ENCODE measurements at places on chromosomes 2 and 18. TPM values are rescaled to one million over a fixed set of nuclear protein-coding genes. Genes with fewer than 3 reads are reported as not detected.
A peak's percentile ranks its signal among the peaks of the same experiment; 100 is the strongest.

The HOXD1 gene
- not detected for total RNA-seq

The CBLN2 gene
- total RNA-seq = not detected

The LBX2 gene
- total RNA-seq = not detected

The KIF1A gene
- total RNA-seq = not detected

- DNase-seq = no peak
- no peaks in the 10 kb centered on the region for H3K27me3 ChIP-seq
- H3K36me3 ChIP-seq = no peaks in the 10 kb centered on the region
Observed at GRCh38 chr2:39689272-39689841, 23.6 kb downstream of the TMEM178A start.

DNA sequence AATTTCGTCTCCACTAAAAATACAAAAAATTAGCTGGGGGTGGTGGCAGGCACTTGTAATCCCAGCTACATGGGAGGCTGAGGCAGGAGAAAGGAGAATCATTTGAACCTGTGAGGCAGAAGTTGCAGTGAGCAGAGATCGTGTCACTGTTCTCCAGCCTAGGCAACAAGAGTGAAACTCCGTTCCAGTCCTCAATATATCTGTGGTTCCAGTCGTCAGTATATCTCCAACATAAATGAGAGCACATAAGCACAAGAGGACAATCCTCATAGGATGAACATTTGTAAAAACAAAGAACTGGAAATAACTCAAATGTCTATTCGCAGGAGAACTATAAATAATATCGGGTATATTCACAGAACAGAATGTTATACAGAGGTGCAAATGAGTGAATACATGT is 13.1 kb upstream of the PLEK start:
- H3K36me3 ChIP-seq = no peaks in the 10 kb centered on the region
- no peak for DNase-seq
- H3K27me3 ChIP-seq = no peaks in the 10 kb centered on the region
- H3K4me3 ChIP-seq = no peak overlapping the region
- H3K27ac ChIP-seq = no peak overlapping the region

GRCh38 chr18:2917259-2918047 is 70.6 kb downstream of the EMILIN2 start:
- H3K4me3 ChIP-seq = no peak overlapping the region
- no peak for DNase-seq
- H3K27me3 ChIP-seq = no peaks in the 10 kb centered on the region
- H3K27ac ChIP-seq = peak overlapping the region; percentile 30
- H3K4me1 ChIP-seq = no peaks in the 10 kb centered on the region
- peaks cover 20% of the 10 kb centered on the region for H3K36me3 ChIP-seq

GRCh38 chr2:13524492-13524891 is 807.8 kb downstream of the TRIB2 start:
- DNase-seq = no peak
- no peak overlapping the region for H3K27ac ChIP-seq
- no peaks in the 10 kb centered on the region for H3K27me3 ChIP-seq
- no peak overlapping the region for H3K4me3 ChIP-seq
- no peaks in the 10 kb centered on the region for H3K4me1 ChIP-seq

GRCh38 chr2:240169486-240170353 is 29.3 kb upstream of the OTOS start:
- DNase-seq = no peak
- no peak overlapping the region for H3K27ac ChIP-seq
- H3K36me3 ChIP-seq = no peaks in the 10 kb centered on the region
- H3K4me1 ChIP-seq = no peaks in the 10 kb centered on the region
- no peak overlapping the region for H3K4me3 ChIP-seq

- H3K27me3 ChIP-seq = no peaks in the 10 kb centered on the region
- H3K27ac ChIP-seq = peak overlapping the region; percentile 80
- H3K4me1 ChIP-seq = peaks cover 48% of the 10 kb centered on the region
- H3K4me3 ChIP-seq = peak overlapping the region; percentile 24
Observed at GRCh38 chr2:105744091-105744908, 412 bp upstream of the NCK2 start.

GRCh38 chr2:38659115-38659514 is 6.8 kb upstream of the GALM start:
- H3K27ac ChIP-seq = no peak overlapping the region
- no peaks in the 10 kb centered on the region for H3K36me3 ChIP-seq
- H3K4me3 ChIP-seq = no peak overlapping the region
- peaks cover 23% of the 10 kb centered on the region for H3K4me1 ChIP-seq
- DNase-seq = no peak

- DNase-seq = no peak
- H3K4me1 ChIP-seq = peaks cover 2% of the 10 kb centered on the region
- no peaks in the 10 kb centered on the region for H3K27me3 ChIP-seq
- H3K4me3 ChIP-seq = no peak overlapping the region
- H3K36me3 ChIP-seq = no peaks in the 10 kb centered on the region
Observed at GRCh38 chr2:237597196-237598145, 6.9 kb upstream of the RAB17 start.

DNA sequence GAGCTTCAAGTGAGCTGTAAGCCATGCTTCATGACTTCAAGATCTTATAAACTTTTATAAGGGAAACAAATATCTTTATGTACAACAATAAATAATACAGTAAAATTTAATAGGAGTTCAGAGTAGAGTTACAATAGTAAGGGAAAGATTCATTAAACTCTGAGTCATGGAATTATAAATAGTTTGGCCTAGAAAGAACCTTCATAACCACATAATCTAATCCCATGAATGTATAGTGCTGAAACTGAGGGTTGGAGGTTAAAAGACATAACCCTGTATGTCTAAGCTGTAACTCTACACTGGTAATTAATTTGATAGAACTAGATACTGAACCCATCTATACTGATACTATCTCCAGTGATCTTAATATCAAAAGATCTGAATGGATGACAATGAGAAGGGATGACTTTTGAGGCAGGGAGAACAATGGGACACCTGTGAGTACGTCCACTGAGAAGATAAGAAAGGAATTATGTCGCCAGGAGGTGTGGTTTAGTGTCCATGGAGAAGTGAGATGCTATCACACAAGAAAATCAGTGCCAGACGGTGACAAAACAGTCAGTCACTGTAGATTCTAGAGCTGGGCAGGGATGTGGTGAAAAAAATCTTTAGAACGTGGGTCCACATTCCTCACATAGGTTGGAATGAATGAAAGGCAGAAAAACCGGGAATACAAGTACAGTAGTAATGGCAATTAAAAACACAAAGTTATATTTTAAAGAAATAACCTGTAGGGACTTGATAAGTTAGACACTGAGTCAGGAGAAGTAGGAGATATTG is 1.1 kb downstream of the IL1F10 start:
- no peak overlapping the region for H3K4me3 ChIP-seq
- no peaks in the 10 kb centered on the region for H3K27me3 ChIP-seq
- no peaks in the 10 kb centered on the region for H3K36me3 ChIP-seq
- H3K4me1 ChIP-seq = no peaks in the 10 kb centered on the region
- no peak for DNase-seq

DNA sequence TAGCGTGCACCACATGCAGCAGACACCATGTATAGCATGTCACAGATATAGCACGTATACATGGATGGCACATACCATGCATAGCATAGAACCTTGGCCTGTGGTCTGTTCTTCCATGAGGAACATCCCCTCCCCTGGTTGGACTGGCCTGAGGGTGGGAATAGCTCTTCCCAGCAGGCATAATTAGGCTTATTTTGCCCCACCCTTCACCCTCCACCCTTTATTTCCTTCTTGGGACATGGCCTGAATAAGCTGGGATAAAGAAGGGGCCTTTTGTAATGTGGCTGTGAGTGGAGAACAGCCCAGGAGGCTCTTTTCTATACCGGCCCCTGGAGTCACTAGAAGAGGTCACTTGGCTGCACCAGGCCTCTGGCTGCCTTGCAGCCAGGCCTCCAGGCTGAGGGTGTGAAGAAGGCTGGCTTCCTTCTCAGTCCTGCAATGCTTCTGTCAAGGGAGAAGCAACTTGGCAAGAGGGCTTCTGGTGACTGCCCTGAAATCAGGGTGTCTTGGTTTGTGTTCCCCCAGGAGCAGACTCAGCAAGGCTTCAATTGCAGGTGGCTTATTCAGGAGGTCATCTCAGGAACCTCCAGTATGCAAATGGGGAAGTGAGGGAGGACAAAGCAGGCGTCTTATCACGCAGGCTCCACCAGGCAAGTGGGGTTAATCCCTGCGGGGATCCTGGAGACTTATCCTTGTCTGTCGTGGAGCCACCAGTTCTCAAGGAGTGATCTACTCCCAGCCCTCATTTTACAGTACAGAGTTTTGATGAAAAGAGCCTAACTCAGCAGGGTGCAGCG is 68.2 kb downstream of the HS6ST1 start:
- no peak for DNase-seq
- no peaks in the 10 kb centered on the region for H3K27me3 ChIP-seq
- no peak overlapping the region for H3K27ac ChIP-seq
- no peak overlapping the region for H3K4me3 ChIP-seq
- H3K36me3 ChIP-seq = no peaks in the 10 kb centered on the region
- H3K4me1 ChIP-seq = no peaks in the 10 kb centered on the region

DNA sequence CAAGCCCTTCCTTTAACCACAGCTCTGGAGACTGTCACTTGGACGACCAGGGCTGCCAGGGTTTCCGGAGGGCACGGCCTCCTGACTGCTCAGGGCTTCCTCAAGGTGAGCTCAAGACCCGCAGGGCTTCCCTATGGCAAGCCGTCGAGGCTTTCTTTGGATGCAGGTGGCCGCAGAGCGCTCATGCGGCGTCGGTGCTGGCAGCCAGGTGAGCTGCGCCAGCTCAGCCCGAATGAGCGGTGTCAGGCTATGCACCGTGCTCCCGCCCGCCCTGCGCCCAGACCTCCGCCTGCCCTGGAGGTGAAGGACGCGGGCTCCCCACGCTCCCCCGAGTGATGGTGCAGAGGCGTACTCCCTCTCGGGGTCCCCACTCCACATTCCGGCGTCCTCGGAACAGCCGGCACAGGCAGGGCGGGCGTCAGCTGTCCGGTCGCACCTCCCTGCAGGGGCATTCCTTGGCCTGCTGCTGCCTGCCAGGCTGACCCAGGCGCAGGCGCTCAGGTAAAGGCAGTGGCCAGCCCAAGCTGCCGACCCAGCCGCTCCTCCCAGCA is 20.8 kb upstream of the TUBB6 start:
- no peak overlapping the region for H3K27ac ChIP-seq
- H3K36me3 ChIP-seq = no peaks in the 10 kb centered on the region
- H3K27me3 ChIP-seq = no peaks in the 10 kb centered on the region
- H3K4me1 ChIP-seq = no peaks in the 10 kb centered on the region
- no peak for DNase-seq

DNA sequence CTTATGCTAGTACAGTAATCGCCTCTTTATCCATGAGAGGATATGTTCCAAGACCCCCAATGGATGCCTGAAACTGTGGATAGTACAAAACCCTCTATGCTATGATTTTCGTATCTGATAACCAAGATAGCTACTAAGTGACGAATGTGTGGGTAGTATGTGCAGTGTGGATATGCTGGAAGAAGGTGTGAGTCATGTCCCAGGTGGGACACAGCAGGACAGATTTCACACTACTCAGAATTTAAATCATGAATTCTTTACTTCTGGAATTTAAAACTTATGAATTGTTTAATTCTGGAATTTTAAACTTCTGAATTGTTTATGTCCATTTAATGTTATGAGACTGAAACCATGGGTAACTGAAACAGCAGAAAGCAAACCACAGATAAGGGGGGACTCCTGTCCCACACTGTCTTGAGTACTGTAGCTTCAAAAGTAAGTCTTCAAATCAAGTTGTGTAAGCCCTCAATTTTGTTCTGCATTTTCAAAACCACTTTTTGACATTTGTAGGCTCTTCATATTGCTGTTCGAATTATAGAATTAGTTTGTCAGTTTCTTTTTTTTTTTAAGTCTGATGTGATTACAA is 116.0 kb downstream of the LTBP1 start:
- H3K27ac ChIP-seq = no peak overlapping the region
- H3K27me3 ChIP-seq = no peaks in the 10 kb centered on the region
- DNase-seq = no peak
- H3K36me3 ChIP-seq = no peaks in the 10 kb centered on the region

DNA sequence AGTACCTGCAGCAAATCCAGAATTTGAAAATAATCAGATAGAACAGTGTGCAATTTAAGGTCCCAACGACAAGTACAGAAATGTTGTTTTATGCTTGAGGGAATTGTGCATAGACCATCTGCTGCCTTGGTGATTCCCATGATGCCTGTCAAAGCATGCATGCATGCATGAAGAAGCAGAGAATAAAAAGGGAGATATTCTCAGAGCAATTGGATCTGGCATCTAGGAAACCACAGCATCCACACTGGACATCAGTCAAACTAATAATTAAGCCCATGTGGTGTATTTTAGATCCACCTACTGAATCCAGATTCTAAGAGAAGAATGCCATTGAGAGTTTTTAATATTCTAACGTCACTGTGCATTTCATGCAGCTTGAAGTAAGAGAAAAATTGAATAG is 361.2 kb downstream of the FSIP2 start:
- H3K27ac ChIP-seq = no peak overlapping the region
- no peaks in the 10 kb centered on the region for H3K27me3 ChIP-seq
- no peaks in the 10 kb centered on the region for H3K4me1 ChIP-seq
- H3K4me3 ChIP-seq = no peak overlapping the region
- no peak for DNase-seq

GRCh38 chr2:54382601-54383000 is 73.5 kb upstream of the SPTBN1 start:
- H3K27ac ChIP-seq = no peak overlapping the region
- DNase-seq = no peak
- no peaks in the 10 kb centered on the region for H3K4me1 ChIP-seq
- no peak overlapping the region for H3K4me3 ChIP-seq

DNA sequence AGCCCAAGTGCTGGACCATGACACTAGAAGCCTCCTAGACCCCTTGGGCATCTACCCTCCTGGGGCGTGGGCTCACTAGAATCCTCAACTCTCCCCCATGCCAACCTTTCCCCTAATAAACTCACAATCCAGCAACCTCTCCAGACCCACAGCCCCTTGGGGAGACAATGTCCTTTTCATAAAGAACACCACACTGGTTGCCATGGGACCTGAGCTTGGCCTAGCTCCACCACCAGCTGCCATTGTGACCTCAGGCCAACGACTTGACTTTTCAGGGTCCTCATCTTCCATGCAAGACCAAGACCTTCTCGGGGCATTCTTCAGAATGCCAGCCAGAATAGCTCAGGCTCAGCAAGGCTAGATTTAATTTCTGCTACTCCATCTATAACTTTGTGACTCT is 128.1 kb upstream of the NPAS2 start:
- H3K4me3 ChIP-seq = no peak overlapping the region
- no peaks in the 10 kb centered on the region for H3K27me3 ChIP-seq
- H3K4me1 ChIP-seq = no peaks in the 10 kb centered on the region
- no peak for DNase-seq
- H3K27ac ChIP-seq = no peak overlapping the region

DNA sequence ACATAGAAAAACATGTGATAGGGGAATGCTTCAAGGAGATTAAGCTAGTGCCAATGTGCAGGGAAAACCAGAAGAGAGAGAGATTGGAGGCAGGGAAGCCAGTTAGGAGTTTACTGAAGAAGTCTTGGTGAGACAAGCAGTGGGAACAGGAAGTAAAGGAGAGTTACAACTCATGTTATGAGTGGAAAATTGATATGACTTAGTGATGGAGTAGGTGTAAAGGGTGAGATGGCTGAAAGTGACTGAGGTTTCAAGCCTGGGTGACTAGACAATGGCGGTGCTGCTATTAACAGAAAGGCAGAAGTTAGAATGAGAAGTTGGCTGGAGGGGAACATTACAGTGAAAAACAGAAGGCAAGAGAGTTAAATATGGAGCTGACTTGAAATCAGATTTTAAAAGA is 16.5 kb downstream of the DOK1 start:
- no peak overlapping the region for H3K27ac ChIP-seq
- no peaks in the 10 kb centered on the region for H3K36me3 ChIP-seq
- no peak overlapping the region for H3K4me3 ChIP-seq
- H3K27me3 ChIP-seq = no peaks in the 10 kb centered on the region
- H3K4me1 ChIP-seq = no peaks in the 10 kb centered on the region
- DNase-seq = no peak

GRCh38 chr2:45786836-45787357 is 135.4 kb downstream of the PRKCE start:
- no peaks in the 10 kb centered on the region for H3K4me1 ChIP-seq
- H3K27ac ChIP-seq = no peak overlapping the region
- DNase-seq = no peak
- no peak overlapping the region for H3K4me3 ChIP-seq
- no peaks in the 10 kb centered on the region for H3K27me3 ChIP-seq
- H3K36me3 ChIP-seq = no peaks in the 10 kb centered on the region

Data from naive thymus-derived CD4-positive, alpha-beta T cell (primary cell).